ENCODE measurements at places on chromosomes 1 and 21. TPM values are rescaled to one million over a fixed set of nuclear protein-coding genes. Genes with fewer than 3 reads are reported as not detected.
A peak's percentile ranks its signal among the peaks of the same experiment; 100 is the strongest.

Gene SCNM1
- 36.4 TPM for total RNA-seq

- peak; percentile 26 for DNase-seq
These were observed 38.3 kb downstream of the ELAPOR1 start for GRCh38 chr1:109152196-109152595.

- no peak for DNase-seq
These were observed 667.3 kb downstream of the PTPRU start for GRCh38 chr1:29903548-29904166.

DNA sequence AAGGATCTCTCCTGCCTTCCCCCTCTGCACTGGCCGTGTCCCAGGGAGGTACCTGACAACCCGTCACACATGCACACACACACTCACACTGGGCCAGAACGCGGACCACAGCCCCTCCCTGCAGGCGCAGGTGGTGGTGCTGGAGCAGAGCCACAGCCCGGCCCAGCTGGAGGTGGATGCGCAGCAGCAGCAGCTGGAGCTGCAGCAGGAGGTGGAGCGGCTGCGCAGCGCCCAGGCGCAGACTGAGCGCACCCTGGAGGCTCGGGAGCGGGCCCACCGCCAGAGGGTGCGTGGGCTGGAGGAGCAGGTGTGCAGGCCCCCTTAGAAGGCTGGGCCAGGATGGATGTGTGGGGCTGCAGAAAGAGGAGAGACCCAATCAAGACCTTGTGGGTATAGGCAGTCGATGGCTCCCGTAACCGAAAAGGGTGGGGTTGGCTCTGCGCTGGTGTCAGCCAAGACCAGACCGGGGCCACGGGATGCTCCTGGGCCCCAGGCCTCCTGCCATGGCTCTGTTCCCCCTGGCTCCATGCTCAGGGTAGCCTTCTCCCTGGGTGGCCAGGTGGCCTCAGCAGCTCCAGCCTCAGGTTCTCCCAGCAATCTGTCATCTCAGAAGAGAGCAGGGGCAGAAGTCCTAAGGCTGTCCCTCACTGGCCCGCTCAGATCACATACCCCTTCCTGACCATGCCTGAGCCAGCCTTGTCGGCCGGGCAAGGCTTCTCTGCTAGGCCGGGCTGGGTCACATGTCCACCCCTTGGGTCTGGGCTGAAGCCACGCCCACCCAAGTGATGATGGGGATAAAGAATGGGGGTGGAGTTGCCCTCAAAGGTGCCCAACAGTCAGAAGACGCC is 8.9 kb downstream of the MFAP2 start:
- peak; percentile 35 for DNase-seq

GRCh38 chr1:184350573-184350972 is 36.3 kb upstream of the C1orf21 start:
- no peak for DNase-seq

Gene RGS8
- 0.03 TPM for total RNA-seq

DNA sequence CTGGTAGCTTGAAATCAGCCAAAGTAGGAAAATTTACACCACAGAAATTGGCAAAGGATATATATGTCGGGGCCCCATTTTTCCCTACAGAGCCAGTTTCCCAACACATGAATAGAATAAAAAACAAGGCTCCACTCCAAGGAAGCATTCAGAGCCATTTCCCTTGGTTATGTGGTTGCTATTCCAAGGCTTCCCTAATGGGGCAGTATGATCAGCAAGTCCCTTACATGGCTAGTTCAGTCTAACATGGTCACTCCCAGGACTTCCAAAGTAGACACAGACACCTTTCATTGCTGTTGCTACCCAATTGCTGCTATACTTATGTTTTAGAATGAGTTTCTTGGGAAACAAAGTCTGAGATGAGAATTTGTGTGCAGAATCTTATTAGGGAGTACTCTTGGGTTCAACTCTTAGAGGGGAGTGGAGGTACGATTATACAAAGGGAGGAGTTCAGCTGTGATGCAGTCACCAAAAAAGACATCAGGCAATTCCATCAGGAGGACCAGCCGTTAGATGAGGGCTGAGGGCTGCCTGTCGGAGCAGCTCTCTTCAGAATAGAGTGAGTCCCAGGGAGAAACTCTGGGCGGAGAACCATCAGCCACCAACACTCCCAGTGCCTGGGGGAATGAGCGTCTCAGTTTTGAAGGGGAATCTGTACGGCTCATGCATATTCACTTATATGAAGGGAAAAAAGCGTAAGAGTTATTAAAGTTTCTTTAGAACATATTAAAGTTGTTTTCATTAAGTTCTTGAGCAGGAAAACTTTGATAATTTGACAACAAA is 92.9 kb downstream of the C21orf91 start:
- no peak for DNase-seq
